Body of pancreas (tissue), 4 donors: ENCODE measurements at places on chromosomes 16 and 17. TPM values are rescaled to one million over a fixed set of nuclear protein-coding genes. Genes with fewer than 3 reads are reported as not detected.

The TAF1C gene
- 80.8 TPM for total RNA-seq

DNA sequence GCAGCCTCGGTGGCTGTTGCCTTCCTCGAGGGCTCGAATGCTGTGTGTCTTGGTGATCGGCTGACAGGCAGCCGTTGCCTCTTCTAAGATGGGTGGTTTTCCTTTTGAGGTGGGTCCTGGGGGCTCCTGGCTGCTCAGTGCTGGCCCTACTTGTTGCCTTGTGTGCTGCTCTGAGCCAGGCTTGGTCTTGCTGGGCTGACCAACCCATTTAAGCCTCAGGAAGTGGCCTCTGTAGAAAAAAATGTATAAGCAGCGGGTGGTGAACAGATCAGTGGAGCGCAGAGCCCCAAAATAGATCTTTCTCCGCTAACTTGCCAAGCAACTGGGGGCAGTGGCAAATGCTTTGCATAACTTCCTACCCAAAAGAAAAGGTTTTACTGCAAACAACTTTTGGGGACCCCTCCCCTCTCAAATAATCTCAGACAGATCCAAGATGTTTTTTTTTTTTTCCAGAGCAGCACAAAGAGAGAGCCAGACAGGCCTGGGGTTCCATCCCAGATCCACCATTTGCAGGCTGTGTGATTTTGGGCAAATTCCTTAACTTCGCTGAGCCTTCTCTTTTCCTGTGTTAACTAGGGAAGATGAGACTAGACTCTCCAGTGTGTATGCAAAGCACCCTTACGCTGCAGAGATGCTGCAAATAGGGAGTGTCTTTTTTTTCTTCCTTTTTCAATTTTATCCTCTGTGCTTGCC, 42.5 kb downstream of the PLCG2 start:
- DNase-seq: no peak

DNA sequence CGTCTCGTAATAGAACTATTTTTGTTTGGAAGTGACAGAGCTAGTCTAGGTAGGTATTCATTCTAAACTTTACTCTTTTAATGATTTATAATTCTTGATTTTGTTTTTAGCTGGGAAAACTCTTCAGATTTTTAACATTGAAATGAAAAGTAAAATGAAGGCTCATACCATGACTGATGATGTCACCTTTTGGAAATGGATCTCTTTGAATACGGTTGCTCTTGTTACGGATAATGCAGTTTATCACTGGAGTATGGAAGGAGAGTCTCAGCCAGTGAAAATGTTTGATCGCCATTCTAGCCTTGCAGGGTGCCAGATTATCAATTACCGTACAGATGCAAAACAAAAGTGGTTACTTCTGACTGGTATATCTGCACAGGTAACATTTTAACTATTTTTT, 27.6 kb downstream of the CLTC start:
- DNase-seq: no peak

The GP2 gene
- total RNA-seq: 12,053 TPM

The EVPLL gene
- not detected for total RNA-seq

The CD300C gene
- 0.52 TPM for total RNA-seq

DNA sequence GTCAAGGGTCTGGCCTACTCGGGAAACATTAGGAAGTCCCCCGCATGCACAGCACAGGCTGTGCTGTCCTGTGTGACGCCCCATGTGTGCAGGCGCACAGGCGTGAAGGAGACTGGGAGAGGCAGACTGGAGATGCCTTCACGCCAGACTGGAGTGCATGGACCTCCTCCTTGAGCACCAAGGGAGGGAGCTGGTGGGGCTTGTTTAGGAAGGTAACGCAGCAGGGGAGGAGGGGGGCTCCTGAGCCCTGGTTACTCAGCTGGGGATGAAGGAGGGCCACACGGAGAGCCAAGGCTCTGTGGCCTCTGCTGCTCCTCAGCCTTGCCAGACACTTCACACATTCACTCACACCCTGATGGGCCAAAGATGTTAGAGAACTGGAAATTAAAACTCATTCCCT, 7.7 kb downstream of the HSDL1 start:
- DNase-seq: no peak

DNA sequence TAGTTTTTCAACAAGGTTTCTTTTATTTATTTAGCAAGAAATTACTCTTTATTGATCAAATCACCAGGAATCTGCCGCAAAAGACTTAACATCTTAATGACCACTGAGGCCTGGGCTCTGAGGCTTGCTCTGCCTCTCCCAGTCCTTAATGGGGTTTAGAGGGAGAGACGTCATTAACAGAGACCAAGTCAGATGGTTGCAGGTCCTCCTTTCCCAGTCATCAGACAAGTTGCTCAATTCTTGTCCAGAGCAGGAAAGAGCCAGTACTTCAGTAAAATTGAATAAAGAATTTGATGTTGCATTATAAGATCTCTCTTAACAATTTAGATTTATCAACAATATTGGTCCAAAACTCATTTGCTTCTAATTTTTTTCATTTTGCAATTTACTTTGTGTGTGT, 2.0 kb downstream of the SEPHS2 start:
- no peak for DNase-seq

The NTN1 gene
- total RNA-seq: 3.6 TPM

The ASPHD1 gene
- 8.2 TPM for total RNA-seq

- no peak for DNase-seq
Observed at GRCh38 chr16:89061590-89062380, 31.9 kb upstream of the ACSF3 start.

The CHST4 gene
- total RNA-seq: 21.8 TPM

The ASGR1 gene
- total RNA-seq: not detected

The KRTAP4-9 gene
- total RNA-seq: not detected

DNA sequence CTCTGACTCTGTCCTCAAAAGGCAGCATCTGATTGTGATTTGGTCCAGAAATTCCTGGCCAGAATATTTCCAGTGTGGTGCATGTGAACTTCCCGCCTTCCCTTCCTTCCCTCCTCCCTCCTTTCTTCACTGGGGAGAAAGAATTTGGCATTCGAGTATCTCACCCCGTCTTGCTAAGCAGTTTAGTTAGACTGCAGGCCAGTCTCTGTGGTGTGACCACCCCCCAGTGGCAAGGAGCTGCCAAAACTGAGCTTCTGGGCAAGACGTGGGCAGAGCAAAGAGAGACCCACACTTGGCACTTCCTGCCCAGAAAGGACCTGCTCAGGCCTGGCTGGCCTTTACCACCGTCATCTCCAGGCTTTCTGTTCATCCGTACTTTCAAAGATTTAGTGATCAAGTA, 36.4 kb downstream of the SNX20 start:
- DNase-seq: peak; percentile 44

DNA sequence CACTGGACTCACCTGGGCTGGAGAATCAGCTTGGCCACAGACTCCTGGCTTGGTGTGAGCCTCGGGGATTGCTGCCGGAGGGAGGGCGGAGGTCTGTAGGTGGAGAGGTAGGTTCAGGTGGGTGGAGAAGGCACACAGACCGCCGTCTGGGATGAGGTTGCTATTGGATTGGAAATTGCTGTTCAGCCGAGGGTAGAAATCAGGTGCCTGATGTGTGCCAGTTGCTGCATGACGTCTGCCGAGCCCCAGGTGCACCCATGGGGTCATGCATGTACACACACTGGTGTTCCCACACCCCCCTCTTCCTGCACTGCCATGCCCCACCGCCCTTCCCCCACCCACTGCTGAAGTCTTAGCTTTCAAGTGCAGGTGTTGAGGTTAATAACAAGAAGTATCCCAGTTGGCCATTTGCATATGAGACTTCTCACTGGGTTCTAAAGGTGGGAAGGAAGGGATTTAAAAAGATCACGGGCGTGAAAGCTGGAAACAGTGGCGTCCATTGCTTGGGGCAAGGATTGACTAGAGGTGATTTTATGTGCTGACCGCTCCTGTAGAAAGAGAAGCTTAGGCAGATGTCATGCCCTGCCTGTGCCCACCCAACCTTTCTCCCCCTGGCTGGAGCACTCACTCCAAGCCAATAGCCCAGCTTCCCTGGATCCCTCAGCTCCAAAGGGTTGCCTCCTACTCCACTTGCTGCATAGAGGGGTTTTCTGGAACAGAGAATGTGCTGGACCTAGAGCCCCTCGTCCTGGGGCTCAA, 193.6 kb downstream of the CCDC182 start:
- DNase-seq: no peak

The AOC3 gene
- total RNA-seq: 6.5 TPM

DNA sequence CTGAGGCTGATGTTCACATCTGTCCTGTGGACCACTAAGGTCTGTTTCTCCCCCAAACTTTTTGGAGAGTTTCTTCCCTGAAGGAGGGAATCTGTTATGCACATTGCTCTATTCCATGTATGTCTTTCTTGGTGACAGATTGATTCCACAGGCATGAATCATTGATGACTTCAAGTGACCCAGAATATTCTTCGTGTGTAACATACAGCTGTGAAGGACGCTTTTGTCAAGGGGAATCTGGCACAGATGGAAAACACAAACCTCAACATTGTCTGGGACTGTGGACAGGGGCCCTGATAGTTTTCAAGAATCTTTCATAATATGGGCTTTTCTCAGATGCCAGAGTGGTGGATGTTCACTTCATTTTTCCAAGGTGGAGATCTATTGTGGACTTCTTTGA, 223.1 kb upstream of the MAF start:
- no peak for DNase-seq

- DNase-seq: peak; percentile 6
Observed at GRCh38 chr16:56355221-56355620, 70.1 kb downstream of the AMFR start.

The KRT36 gene
- not detected for total RNA-seq

GRCh38 chr16:1788708-1789100, 4.8 kb downstream of the IGFALS start:
- DNase-seq: peak; percentile 14

GRCh38 chr17:13074026-13074425, 56.2 kb upstream of the ELAC2 start:
- no peak for DNase-seq

DNA sequence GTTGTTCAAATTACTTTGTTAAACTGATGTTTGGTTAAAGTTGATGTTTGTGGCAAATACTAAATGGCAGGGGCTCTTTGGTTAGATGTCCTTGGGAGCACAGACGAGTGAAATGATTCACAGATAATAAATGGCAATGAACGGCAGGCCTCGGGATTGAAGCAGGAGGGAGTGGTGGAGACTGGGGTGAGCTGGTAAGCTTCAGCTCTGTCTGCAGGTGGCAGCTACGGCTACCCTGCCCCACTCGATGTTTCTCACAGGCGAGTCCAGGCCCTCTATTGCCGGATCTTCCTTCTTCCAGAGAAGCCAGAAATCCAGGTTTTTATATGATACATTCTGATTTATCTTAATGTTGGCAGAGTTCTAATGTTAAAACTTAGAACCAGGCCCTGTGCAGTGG, 144.8 kb upstream of the CACNG5 start:
- no peak for DNase-seq

DNA sequence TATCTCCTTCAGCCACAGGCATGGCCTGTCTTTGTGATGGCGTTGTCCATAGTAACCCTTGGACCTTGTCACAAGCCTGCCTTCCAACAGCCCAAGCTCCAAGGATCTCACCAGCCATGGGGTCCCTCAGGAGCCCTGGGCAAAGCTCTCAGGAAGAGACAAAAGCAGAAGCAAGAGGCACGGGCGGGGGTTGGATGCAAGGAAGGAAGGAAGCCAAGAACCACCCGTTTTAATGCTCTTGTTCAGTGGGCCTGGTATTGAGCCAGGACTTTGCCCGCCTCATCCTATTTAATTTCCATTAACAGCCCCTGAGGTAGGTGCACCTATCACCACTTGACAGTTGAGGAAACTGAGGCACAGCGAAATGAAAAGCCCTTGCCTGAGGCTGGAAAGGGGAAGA, 32.3 kb upstream of the GOSR2 start:
- no peak for DNase-seq

The TBCD gene
- 74.8 TPM for total RNA-seq

DNA sequence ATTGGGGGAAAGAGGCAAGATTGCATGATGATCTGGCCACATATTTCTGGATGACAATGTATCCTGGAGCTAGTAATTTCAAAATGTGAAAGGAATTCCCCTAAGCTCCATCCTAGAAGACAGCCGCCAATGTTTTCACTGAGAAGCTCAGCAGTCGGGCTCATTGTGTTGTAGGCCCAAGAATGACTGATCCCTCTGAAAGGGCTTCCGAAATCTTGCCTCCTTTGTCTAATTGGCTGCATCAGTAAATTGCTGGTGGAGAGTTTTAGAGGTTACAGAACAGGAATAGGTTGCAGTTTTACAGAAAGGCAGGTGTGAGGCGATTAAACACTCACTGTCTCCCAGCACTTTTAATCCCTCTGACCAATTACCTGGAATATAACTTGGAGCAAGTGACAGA, 464.1 kb upstream of the SALL1 start:
- DNase-seq: no peak

DNA sequence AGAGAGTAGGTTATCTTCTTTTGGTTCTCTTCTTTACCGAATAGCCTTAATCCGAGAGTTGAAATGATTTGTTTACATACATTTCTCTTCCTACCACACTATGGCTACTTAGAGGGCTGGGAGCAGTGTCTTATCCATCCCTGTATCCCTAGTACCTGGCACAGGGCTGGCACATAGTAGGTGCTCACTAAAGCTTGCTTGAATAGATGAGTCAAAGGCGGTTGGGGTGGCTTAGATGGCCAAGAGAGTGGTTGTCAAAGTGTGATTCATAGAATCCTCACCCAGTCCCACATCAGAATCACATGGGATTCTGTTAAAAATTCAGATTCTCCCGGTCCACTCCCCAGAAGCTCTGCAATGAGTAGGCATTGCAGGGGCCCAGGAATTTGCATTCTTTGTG, 11.1 kb downstream of the CHAD start:
- DNase-seq: no peak

DNA sequence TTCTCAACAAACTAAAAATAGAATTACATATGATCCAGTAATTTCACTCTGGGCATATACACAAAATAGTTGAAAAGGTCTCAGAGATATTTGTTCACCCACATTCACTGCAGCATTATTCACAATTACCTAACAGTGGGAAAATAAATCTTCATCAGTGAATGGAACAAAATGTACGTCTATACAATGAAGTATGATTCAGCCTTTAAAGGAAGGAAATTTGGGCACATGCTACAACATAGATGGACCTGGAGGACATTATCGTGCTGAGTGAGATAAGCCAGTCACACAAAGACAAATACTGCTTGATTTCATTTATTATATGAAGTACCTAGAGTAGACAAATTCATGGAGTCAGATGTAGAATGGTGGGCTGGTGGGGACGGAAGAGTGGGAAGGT, 47.0 kb downstream of the MFSD11 start:
- DNase-seq: no peak

- peak; percentile 95 for DNase-seq
Observed at GRCh38 chr16:85137323-85138072, 25.2 kb upstream of the CIBAR2 start.

DNA sequence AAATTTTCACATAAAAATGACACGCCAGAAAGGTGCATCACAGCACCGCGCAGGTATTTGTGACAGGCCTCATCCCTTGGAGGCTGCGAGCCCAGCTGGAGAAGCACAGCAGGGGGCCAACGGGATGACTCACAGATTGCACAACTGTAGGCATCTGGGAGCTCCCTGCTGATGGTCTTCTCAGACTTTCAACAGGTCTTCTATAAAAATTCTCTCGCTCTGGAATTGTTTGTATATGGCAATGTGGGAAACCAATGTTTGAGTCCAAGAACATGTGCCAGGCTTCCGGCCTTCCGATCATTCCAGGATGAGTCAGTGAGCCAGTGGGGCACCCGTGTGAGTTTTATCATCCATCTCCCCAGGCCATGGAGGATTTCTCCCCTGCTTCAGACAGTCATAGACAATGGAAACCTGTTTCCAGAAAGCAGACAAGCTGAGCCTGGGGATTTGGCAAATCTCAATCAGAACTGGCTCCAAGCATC, 24.1 kb upstream of the ADORA2B start:
- DNase-seq: no peak
